NCI-H1092 treated with DMSO at 0.1 percent for 48 hours (cell line): ENCODE measurements at places on chromosomes 5 and 9.

GRCh38 chr9:69060766-69061165 lies 25.2 kb downstream of the FXN start:
- no peak for DNase-seq

DNA sequence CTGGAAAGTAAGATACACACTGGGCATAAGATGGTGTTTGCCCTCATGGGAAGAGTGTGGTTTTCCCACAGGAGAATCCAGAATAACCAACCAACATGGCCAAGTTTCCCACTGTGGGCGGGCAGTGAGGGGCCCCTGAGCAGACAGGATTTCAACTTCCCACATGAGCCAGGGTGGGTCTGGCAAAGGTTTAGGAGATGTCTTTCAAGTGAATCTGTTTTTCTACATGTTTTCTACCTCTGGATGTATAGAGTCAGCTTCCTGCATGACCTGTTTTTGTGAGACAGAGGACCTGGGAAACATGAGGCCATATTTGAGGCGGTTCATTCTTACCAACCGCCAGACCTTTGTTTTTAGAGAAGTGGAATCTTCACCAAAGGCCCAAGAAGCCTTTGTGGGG lies 100.5 kb downstream of the TLE4 start:
- DNase-seq: no peak

DNA sequence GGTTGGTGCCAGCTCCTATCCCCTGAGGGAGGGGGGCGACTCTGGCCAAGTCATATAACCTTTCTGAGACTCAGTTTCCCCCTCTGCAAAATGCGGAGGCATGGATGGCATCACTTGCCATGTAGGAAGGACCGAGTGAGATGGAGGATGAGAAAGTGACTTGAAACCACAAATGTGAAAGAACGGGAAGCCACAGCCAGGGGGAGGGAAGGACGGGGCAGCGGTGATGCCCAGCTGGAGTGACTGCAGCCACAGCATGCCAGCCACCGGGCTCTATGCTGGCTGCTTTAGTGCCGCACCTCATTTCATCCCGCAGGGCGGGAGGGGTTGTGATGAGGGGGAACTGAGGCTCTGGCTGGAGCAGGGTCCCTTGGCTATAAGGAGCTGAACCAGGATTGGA lies 74.5 kb downstream of the HMCN2 start:
- DNase-seq: no peak

- DNase-seq: no peak
These were observed 98.4 kb upstream of the MVB12B start for GRCh38 chr9:126228111-126228780.

- DNase-seq: no peak
These were observed 10.6 kb downstream of the TENT4A start for GRCh38 chr5:6723816-6724300.

DNA sequence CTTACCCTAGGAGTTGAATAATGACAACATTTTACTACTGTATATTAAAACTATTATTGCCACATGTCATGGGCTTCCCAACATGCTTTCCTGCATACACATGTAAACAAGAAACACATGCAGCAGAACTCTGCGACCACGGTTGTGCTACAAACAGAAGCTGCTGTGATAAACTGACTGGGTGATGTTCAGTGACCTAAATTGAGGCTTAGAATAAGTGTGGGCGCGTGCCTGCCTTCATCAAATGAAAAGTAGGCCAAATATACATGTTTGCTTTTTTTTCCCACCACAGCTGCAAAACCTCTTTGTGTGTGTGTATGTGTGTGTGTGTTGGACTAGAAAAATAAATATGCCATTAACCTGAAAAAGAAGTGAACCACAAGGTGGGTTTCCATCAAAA lies 1202.1 kb downstream of the PTPRD start:
- no peak for DNase-seq

GRCh38 chr5:87051502-87052113 lies 216.1 kb upstream of the RASA1 start:
- DNase-seq: no peak

DNA sequence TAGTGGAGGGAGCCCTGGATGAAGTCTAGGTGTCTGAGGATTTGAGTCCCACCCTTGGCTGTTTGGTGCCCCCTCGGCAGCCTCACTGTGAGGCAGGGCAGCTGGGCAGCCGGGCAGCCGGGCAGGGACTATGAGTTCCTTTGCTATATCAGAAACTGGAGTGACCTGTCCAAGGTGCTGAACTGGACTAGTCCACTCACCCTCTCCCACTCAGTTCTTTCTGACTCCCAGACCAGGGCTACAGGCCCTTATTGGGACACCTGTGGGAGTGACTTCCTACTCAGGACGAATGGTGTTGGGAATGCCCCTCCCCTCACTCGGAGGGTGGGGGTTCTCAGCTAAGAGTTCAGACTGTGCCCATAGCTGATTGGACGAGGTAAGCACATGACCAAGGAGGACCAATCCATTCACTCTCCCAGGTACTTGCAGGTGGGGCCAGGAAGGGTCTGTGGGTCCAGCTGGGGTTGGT lies 34.1 kb upstream of the RAPGEF1 start:
- DNase-seq: no peak

DNA sequence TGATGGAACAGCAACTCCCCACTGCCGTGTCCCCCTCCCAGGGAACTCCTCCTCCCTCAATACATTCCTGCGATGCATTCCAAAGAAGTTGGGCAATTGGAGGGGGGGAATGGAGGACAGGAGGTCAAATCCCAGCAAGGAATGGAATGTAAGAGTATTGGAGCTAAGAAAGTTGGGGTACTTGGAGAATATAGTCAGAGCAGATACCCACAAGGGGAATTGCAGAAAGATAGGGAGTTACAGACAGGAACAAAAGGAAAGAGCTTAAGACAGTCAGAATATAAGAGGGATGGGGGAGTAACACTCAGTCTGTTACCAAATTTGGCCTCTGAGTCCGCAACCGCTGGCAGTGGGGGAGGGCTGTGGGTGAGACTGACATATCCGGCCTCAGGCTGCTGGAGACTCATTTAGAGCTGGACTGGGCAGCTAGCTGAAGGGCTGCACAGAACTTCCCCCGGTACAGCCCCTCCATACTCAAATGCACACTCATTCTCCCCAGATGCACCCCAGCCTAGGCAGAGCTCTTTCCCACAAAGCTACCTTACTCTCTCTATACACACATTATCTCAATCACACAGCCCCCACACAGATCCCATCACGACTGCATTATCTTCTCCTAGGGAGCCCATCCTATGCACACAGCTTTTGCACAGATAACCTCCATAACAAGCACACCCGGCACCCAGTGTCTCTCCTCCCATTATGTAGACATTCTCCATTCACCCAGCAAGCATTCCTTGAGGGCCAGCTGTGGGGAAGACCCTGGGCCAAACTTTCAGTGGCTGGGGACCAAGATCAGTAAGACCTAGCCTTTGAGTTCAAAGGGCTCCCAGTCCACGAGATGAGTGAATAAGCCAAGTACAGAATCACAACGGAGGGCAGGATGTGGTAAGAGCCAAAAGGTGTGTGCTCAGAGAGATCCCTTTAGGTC lies 3.7 kb downstream of the TLN1 start:
- no peak for DNase-seq

- DNase-seq: no peak
These were observed 266.9 kb upstream of the PTGER4 start for GRCh38 chr5:40412771-40413170.

GRCh38 chr9:38263532-38263931 lies 129.0 kb upstream of the ALDH1B1 start:
- peak; percentile 33 for DNase-seq

GRCh38 chr9:131657940-131658339 lies 81.9 kb downstream of the RAPGEF1 start:
- DNase-seq: no peak

- DNase-seq: no peak
These were observed 7.4 kb upstream of the AGGF1 start for GRCh38 chr5:77022511-77023417.

DNA sequence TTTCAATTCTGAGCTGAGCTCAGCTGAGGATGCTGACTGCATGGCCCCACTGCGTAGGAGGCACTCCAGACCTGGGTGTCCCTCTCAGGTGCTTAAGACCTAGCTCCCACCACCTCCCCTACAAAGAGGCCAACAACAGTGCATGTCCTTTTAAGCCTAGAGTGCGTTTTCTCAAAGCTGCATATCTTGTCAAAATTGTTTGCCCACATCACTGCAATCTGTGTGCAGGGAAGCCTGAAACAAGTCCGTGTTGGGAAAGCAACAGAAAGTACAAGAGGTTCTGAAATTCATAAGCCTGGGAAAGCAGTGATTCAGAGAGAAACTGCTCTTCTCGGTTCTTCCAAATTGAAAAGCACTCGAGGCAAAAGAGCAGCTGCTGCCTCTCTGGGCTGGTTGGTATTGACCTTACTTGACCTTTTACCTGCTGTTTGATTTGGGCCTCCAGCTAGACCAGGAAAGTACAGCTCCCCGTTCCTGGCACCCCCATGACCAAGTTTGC lies 238.4 kb downstream of the NR2F1-AS1 start:
- no peak for DNase-seq

- DNase-seq: peak; percentile 86
These were observed 869.4 kb upstream of the NUDT12 start for GRCh38 chr5:104431981-104432380.

DNA sequence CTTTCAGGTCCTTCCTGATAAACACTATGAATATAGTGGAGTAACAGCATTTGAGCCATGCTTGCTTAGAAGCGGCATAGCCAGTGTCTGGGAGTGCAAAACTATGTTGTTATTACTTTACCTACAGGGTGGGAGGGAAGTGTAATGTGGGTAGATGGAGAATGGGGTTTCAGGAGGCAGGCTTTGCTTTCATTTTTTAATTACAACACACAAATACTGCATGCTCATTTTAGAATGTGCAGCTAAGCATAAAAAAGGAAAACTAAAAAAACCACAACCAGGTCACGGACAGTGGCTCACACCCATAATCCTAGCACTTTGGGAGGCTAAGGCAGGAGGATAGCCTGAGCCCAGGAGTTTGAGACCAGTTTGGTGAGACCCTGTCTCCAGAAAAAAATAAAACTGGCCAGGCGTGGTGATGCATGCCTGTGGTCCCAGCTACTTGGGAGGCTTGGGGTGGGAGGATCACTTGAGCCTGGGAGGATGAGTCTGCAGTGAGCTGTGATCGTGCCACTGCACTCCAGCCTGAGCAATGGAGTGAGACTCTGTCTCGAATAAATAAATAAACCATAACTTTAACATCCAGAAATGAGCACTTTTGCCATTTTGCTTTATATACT lies 20.2 kb downstream of the HAVCR1 start:
- no peak for DNase-seq

DNA sequence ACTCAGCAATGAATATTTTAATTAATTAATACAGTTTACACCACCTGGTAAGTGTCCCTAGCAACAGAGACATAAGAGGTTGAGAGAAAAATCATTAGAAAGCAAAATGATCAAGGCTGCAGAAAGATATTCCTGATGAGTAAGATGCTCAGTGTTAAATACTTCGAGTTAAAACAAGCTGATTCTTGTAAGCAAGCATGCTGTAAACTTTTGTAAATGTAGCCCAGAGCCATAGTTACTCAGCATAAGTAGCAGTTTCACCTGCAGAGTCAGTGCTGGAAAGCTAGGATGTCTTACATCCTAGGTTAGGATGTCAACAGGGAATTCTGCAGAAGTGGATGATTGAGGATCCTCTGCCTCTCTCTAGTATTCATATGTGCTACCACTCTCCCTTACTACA lies 4.2 kb downstream of the PRKACG start:
- no peak for DNase-seq

- peak; percentile 83 for DNase-seq
These were observed 42.8 kb downstream of the NFIB start for GRCh38 chr9:14271093-14271673.

GRCh38 chr5:16957304-16958196 lies 21.5 kb upstream of the MYO10 start:
- no peak for DNase-seq

DNA sequence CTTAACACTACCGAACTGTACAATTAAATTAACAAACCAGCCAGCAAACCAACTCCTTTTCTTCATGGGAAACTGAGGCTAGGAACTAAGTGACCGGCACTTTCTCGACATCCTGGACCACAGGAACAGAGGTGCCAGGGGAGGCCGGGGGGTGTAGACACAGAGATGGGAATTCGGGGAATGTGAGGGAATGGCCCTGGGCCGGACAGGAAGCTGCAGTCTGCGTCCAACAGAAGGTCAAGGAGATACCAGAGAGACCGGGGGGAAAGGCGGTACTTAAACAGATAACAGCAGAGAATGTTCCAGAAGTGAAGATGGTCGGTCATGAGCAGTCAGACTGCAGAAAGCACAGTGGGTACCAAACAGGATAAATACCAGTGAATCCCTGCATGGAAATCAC lies 40.3 kb downstream of the DBH start:
- DNase-seq: no peak

- DNase-seq: no peak
These were observed 11.7 kb upstream of the DOLPP1 start for GRCh38 chr9:129068990-129069861.

DNA sequence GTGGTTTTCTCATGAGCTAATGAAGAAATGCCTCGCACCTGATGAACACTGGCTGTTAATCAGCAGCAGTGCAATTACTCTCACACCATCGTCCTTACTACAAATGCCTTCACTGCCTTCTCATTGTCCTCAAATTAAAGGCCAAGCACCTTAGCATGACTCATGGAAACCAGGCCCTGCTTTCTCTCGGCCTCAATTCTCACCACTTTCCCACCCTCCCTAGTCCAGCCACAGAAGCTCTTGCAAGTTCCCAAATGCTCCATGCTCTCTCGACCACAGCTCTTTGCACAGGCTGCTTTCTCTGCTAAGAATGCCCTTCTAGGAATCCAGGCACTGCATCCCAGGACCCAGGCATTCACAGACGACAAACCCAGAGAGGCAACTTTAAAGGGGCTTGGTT lies 94.6 kb upstream of the KLF4 start:
- no peak for DNase-seq

GRCh38 chr9:23686896-23687295 lies 139.1 kb downstream of the ELAVL2 start:
- DNase-seq: no peak

- peak; percentile 59 for DNase-seq
These were observed 49.8 kb downstream of the ROR2 start for GRCh38 chr9:91900055-91900796.

- DNase-seq: no peak
These were observed 85.5 kb downstream of the TEK start for GRCh38 chr9:27194401-27195091.

DNA sequence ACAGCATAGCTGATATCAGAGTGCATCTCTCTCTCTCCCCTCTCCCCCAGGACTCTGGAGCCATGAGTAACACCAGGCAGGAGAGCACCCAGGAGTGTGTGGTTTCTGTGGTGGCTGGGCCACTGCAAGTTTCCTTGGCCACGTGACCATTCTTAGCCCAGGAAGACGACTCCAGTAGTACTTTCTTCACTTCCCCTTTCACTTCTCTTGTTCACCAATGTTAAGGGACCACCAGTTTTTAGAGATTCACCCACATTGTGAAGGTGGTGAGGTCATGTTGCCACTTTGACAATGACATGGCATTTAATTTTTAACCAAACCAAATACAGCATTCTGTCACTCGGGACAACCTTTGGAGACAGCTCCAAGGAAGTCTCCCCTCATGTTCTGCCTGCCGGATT lies 17.9 kb upstream of the DAPK1 start:
- no peak for DNase-seq

DNA sequence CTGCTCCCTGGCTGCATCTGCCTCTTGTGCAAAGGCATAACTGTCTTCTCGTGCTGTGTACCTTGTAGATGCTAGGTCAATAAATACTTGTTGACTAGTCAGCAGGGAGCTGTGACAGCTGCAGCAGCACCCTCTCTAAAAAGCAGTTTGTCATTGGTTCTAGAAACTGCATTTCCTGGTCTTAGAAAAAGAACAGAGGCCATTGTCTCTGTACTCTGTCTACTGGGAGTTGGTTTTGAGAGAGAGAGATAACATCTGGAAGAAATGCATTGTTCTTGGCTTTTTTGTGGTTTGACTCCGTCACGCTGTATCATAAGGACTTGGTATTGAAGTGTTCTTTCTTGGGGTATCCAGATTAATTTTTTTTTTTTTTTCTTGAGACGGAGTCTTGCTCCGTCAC lies 32.3 kb downstream of the SH3GLB2 start:
- no peak for DNase-seq
